ENCODE measurements at places on chromosomes 4 and X.

- no peak for DNase-seq
Observed at GRCh38 chrX:84634201-84634782, 132.0 kb upstream of the HDX start.

- no peak for DNase-seq
Observed at GRCh38 chr4:56511098-56511497, 5.5 kb downstream of the ARL9 start.

DNA sequence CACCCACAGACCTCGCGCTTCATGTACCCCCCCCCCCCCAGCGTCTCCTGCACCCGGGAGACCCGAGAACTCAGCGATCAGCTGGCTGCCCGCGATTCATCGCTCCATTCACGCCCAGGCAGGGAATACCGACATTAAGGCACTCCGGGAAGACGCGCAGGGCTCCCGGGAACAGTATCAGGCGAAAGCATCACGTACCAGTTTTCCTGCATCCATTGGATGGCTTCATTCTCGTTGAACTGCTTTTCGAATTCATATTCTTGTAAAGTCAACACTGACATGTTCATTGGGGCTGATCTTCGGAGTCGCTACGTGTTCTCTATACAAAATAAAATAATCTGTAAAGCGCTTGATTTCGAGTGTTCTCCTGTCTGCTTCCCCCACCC lies 373 bp downstream of the ELOVL6 start:
- DNase-seq: no peak

DNA sequence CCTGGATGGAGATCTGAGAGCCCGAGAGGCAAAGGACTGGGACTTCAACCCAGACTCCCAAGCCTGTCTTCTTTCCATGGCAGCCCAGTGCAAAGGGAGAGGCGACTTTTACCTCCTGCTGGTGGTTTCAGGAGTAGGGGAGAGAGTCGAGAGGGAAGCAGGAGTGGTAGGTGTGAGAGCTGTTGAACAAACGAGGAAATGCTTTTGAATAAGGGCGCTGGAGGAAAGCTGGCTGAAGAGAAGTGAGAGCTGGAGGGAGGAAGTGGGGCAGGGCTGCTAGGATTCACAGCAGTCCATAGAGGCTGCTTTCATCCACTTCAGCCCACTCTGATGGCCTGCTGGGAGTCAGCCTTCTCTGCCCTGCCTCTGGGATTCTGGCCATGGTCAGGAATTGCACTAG lies 81.8 kb upstream of the EFNB1 start:
- DNase-seq: no peak

DNA sequence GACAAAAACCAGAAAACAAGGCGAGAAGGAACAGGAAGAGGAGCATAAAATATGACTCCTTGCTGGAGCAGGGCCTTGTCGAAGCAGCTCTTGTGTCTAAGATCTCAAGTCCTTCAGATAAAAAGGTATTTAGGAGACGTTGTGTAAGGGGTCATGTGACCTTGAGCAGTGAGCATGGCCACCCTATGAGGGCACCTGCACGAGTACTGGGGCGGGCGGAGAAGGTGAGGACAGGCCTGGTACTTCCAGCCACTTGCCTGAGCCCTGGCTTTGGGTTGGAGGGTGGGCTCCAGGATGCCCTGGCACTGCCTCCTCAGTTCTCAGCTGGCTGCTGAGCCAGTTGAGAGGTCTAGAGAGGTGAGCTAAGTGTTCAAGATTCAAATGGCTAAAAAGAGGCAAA lies 29.9 kb downstream of the NSD2 start:
- no peak for DNase-seq

GRCh38 chrX:102042372-102043325 lies 82.8 kb upstream of the TCEAL2 start:
- DNase-seq: no peak

DNA sequence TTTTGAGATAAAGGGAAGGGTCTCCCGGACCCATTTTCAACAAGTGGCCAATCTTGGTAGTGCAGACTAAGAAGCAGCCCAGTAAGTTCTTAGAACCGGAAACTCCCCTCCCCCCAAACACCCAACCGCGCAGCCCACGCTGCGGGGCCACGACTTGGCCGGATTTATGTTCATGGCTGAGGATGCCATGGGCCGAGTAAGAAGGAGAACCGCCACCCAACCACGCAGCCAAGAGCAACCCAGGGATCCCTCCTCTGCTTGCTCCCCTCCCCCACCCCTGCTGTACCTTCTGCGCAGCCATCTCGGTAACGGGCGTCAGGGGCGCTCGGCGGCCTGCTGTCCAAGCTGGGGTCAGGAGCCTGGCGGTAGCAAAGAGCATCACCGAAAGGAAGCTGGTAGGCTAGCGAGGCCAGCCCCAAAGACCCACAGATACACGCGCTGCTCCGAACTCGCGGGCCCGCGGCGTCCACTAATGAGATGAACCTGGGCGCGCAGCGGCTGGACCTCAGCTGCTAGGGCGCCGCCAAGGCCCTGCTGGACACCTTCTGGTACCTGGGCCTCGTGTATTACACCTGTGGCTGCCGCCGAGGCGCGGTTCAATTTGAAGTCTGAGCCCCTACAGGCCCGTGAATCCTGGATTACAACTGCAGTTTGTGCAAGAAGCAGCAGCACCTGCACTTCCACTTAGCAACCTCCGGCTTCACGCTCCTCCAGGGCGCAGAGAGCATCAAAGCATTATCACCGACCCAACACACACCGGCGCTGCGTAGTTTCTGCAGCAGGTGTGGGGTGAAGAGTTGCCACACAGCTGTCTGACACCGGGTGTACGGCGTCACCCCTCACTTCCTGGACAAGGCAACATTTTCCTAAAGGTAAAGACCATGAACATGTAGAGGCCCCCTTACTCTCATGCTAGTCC lies 63.4 kb downstream of the NUDT10 start:
- DNase-seq: peak; percentile 9

DNA sequence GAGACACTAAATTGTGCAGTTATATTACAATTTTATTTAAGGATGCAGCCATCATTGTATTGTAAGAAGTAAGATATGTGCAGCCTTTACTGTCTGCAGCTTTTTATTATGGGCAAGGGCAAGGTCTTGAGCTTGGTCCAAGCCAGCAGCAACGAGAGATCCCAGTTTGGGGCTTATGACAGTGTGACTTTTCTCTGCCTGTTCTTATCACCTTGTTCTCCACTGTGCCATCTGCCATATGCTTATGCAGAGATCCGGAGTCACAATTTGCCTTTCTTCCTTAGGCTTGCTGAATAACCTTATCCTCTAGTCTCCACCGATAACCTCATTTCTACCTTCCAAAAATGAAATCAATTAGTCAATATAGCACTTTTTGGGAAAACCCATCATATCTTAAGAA lies 30.4 kb downstream of the MAPK10 start:
- DNase-seq: no peak

DNA sequence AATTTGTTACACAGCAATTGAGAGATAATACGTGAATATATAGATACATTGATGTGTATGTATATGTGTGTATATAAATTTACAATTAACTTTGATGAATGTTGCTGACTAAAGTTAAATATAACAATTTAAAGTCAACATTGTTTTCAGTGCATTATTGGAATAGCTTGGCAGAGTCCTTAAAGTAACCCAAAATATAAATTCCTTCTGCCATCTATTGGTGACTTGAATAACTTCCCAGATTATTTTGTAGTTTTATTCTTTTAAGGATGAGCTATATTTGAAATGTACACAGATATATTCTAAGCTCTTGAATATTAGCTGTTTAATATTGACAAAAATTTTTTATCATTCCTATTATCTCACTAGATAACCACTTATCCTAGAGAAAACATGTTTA lies 298.2 kb upstream of the FSTL5 start:
- no peak for DNase-seq

DNA sequence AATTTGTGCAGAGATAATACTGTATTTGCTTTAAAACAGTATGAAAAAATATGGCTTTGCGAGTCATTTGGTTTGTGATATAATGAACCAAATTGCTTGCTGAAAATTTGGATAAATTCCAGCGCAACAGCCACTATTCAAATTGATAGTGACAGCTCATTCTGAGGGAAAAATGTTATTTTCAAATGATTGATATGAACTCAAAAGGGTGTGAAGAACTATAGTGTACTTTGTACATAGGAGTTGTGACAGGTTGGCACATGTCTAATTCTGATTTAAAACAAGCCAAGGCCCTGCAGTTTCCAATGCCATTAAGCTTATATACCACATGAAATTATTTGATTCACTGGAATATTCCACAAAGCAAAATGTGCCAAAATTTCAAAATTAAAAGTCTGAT lies 1628.9 kb upstream of the AGA start:
- DNase-seq: no peak

GRCh38 chr4:111991797-111992196 lies 153.5 kb upstream of the FAM241A start:
- DNase-seq: no peak

DNA sequence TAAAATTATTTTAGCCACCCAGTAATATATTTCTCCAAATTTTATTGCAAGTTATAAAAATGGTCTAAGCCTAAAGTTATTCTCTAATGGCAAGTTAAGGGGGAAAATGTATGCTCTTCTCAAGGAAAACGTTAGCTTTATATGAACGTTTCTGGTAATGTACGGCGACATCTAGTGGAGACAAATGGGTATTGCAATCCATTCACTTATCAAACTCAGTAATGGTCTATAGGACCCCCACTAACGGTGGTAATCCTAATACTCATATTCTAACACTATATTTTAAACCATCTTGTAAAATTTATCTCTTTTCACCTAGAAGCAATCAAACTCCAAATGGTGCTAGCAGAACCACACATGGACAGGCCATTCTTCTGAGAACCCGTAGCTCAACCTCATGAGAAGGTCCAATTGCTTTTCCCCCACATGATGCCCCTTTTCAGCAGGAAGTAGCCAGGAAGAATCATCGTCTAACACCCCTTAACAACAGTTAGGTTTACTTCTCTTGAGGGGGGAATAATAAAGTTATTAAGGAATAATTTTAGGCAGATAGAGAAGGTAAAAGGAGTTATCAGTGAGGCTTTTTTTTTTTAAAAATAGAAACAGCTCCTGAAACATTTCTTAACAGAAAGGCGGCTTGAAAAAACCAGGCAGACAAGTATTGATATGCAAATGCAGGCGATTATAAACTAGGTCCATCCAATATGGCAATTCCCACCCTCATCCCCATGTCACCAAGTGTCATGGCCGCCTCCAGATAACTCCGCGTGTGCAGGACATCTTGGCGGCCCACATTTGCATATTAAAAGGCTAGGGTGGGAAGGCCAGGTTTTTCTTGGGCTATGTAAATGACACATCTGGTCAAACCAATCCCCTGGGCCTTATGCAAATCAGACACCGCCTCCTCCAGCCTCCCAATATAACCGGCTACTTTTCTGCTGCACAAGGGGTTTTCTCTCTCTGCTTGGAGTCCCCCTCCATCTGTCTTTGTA lies 35.0 kb downstream of the NUDT11 start:
- no peak for DNase-seq

DNA sequence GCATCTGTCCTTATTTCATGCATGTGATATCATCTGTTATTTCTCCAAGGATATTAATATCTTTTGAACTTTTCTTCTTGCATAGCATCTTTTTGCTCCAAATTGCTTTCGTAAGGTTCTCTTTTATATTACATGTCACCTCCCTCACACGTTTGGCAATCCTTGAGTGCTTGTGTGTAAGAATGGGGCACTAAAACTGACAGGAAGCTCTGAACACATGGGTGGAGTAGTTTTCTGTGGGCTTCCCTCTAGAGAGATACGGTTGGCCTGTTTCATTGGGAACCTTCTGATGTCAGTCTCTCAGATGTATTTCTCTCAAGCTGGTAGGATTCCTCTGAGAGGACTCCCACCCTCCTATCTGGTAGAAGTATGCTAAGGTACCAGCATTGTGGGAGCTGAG lies 223.0 kb downstream of the MID1 start:
- no peak for DNase-seq

DNA sequence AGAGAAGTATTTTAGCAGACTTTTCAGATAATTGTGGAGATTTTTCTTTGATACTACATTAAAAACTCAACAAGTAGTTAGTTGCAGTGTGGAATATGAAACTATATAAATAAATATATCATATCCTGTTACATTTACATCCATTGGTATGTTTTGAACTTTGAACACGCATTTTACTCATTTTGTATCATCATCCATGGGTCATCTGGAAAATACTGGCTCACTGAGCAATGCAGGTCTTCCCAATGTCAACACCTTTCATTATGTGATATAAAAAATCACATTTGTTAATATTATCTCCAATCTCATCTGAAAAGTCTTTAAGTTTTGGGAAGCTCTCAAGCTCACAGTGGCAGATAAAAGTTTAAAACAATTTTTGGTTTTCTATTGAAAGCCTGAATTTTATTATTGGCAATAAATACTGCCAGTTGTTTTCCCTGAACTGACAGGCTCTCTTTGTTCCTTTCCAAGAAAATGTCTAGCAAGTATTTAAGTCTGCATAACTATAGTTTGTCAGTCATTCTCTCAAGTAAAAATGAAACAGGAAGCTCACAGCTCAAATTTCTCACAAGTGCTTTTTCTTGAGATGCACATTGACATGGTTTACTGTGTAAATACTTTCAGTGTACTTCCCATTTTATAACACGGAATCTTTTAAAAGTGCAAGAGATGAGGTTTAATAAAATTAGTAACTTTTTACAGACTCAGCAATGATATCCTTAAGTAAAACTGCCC lies 183.5 kb upstream of the GPC4 start:
- no peak for DNase-seq

- DNase-seq: no peak
Observed at GRCh38 chrX:42604302-42604701, 173.7 kb downstream of the PPP1R2C start.

- no peak for DNase-seq
Observed at GRCh38 chr4:38902695-38903094, 35.1 kb downstream of the FAM114A1 start.

GRCh38 chr4:109629775-109630174 lies 69.7 kb downstream of the MCUB start:
- no peak for DNase-seq

- no peak for DNase-seq
Observed at GRCh38 chrX:9151772-9152307, 117.9 kb upstream of the FAM9B start.

- no peak for DNase-seq
Observed at GRCh38 chr4:111676533-111676932, 468.7 kb upstream of the FAM241A start.

DNA sequence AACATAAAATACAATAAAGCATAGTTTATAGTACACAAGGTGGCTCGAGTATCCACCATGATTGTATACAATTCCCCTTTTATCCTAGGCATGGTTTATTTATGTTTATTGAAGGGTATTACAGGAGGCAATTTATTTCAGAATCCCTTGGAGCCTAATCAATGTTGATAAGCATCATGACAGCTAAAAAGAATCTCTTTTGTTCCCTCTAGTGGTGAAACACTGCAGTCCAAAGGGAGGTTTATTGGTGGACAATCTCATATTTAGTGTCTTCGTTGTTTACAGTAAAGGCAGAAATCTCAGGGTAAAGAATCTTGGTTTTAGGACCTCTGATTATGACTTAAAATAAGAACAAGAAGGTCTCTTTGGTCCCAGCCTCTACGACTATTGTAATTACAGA lies 1712.5 kb downstream of the C4orf33 start:
- no peak for DNase-seq

DNA sequence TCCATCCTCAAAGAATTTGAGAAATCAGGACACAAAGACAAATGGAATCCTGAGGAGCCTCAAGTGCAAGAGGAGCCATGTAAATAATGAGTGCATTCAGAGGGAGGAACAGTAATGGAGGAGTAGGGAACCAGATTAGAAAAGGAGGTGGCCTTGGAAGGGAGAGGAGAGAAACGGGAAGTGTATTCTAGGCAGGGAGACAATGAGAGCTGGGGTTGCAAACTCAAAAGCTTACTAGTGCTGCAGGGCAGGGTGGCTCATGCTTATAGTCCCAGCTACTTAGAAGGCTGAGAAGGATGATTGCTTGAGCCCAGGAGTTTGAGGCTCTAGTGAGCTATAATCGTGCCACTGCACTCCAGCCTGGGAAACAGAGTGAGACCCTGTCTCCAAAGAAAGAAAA lies 113.2 kb upstream of the LSM6 start:
- DNase-seq: no peak
